ENCODE measurements at places on chromosomes 13 and 19. TPM values are rescaled to one million over a fixed set of nuclear protein-coding genes. Genes with fewer than 3 reads are reported as not detected.

GRCh38 chr13:74142257-74142656 lies 8.1 kb upstream of the KLF12 start:
- H3K27me3 ChIP-seq = no peaks in the 10 kb centered on the region
- H3K4me1 ChIP-seq = no peaks in the 10 kb centered on the region
- H3K4me3 ChIP-seq = no peak overlapping the region
- no peak overlapping the region for H3K27ac ChIP-seq
- no peak for DNase-seq

GRCh38 chr19:898663-899062 lies 5.4 kb downstream of the RNU6-9 start:
- peak; percentile 76 for DNase-seq
- no peak overlapping the region for H3K27ac ChIP-seq
- H3K36me3 ChIP-seq = peaks cover 54% of the 10 kb centered on the region
- no peak overlapping the region for H3K4me3 ChIP-seq

DNA sequence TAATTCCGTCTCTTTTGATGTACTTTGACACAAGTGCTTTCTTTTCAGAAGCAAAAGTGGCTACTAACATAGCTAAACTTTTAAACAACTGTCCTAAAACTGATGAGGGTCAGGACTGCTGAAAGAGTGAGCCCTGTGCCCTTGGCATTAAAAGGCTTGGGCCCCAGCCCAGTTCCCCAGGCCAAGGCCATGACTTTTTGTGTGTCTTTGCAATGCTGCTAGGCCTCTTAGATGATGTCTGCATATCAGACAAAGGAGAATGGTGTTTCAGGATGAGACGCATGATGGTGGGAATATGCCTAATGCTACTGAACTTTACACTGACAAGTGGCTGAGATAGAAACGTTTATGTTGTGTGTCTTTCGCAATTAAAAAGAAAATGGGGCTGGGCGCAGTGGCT lies 38.0 kb downstream of the SLC7A9 start:
- no peak overlapping the region for H3K27ac ChIP-seq
- DNase-seq = no peak
- no peaks in the 10 kb centered on the region for H3K27me3 ChIP-seq
- H3K4me3 ChIP-seq = no peak overlapping the region

DNA sequence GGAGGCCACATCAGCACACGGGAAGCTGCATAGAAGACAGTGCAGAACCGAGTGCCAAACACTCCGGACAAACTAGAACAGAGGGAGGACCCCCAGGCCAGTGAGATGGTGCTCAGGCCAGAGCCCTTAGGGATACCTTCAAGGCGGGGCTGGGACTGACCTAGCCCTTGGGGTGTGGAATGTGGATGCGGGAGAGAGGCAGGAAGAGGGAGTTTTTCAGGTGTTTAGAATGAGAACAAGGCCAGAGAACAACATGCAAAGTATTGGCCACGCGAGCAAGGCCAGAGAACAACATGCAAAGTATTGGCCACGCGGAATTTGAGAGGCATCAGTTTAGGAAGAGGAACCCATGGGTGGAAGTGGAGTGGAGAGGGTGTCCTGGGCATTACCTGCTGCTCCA lies 65.1 kb upstream of the ATP12A start:
- no peaks in the 10 kb centered on the region for H3K27me3 ChIP-seq
- no peak overlapping the region for H3K27ac ChIP-seq
- H3K4me1 ChIP-seq = no peaks in the 10 kb centered on the region
- DNase-seq = no peak
- no peaks in the 10 kb centered on the region for H3K36me3 ChIP-seq
- H3K4me3 ChIP-seq = no peak overlapping the region

DNA sequence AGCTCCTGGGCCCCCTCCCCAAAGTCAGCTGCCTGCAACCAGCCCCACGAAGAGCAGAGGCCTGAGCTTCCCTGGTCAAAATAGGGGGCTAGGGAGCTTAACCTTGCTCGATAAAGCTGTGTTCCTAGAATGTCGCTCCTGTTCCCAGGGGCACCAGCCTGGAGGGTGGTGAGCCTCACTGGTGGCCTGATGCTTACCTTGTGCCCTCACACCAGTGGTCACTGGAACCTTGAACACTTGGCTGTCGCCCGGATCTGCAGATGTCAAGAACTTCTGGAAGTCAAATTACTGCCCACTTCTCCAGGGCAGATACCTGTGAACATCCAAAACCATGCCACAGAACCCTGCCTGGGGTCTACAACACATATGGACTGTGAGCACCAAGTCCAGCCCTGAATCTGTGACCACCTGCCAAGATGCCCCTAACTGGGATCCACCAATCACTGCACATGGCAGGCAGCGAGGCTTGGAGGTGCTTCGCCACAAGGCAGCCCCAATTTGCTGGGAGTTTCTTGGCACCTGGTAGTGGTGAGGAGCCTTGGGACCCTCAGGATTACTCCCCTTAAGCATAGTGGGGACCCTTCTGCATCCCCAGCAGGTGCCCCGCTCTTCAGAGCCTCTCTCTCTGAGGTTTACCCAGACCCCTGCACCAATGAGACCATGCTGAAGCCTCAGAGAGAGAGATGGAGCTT lies 4.7 kb upstream of the CEACAM5 start:
- no peaks in the 10 kb centered on the region for H3K27me3 ChIP-seq
- H3K4me1 ChIP-seq = peaks cover 12% of the 10 kb centered on the region
- no peak for DNase-seq

DNA sequence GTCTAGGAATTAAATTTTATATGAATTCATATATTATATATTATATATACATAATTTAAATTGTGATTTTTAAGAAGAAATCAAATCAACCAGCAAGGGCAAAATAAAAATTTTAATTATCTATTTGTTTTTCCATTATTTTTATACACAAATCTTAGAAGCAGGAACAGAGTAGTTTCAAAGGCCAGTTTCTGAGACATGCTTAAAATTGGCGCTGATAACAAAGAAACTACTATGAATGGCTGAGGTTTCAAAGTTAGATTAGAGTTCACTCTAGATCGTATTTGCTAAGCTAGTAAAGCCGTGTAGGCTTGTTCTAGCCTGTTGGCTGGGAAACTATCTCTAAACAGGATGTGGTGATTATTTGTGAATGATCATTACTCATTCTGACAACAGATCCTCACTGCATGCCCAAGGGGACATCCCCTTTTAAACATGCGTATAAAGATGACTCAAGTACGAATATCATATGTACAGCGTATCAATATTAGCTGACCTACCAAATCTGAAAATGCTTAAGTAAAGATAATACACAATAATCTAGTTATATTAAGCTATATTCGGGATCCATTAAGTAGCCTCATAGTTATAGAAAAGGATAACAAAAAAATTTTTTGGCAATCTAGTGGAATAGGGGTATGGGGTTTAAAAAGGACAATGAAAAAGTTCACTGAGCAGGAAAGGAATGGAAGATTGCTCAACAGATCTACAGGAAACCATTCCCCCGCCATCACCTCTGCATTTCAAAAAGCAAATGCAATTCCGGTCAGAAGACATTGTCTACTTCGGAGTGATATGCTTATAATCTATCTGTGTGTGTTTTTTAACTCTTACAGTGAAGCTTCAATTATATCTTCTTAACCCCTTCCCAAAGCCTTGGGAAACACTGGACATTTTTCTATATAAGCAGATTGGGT lies 150.1 kb downstream of the SHISA2 start:
- DNase-seq = no peak
- H3K36me3 ChIP-seq = no peaks in the 10 kb centered on the region
- no peaks in the 10 kb centered on the region for H3K4me1 ChIP-seq
- H3K27ac ChIP-seq = no peak overlapping the region
- H3K27me3 ChIP-seq = no peaks in the 10 kb centered on the region

- H3K36me3 ChIP-seq = no peaks in the 10 kb centered on the region
- H3K27me3 ChIP-seq = peaks cover 4% of the 10 kb centered on the region
- DNase-seq = peak; percentile 65
- no peak overlapping the region for H3K27ac ChIP-seq
- no peaks in the 10 kb centered on the region for H3K4me1 ChIP-seq
These were observed 19.7 kb upstream of the SYCN start for GRCh38 chr19:39223703-39224279.

DNA sequence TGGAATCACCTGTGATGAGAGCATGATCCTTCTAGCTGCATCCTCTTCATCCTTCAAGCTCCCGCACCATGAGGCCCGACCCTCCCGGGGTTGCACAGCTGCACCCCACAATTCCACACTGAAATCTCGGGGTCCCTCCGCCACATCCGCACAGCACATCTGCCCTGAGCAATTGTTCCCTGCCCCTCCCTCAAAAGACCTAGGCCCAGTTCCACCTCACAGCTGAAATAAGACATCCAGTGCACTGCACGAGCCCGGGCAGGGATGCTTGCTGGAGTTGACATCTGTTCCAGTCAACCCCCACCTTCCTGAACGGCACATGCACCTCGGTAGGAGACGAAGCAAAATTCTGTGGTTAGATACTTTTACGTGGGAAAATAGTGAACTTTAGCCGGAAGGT lies 14.7 kb upstream of the SOX1 start:
- peaks cover 30% of the 10 kb centered on the region for H3K27me3 ChIP-seq
- no peak overlapping the region for H3K4me3 ChIP-seq
- peaks cover 32% of the 10 kb centered on the region for H3K4me1 ChIP-seq
- no peak for DNase-seq
- no peaks in the 10 kb centered on the region for H3K36me3 ChIP-seq

DNA sequence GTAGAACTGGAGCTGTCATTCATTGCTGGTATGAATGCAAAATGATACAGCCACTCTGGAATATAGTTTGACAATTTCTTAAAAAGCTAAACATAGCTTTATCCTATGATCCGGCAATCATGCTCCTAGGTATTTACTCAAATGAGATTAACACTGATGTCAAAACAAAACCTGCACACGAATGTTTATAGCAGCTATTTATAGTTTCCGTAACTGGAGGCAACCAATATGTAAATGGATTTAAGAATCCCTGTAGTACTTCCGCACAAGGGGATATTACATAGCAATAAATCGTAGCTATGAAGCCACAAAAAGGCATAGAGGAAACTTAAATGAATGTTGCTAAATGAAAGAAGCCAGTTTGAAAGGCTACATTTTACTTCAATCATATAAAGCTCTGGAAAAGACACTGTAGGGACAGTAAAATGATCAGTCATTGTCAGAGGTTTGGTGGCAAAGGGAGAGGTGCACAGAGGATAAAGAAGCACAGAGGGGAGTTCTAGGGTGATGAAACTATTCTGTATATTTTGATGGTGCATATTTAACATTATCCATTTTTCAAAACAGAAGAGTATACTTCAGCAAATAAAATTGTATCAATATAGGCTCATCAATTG lies 1893.0 kb upstream of the PCDH20 start:
- H3K4me3 ChIP-seq = no peak overlapping the region
- no peaks in the 10 kb centered on the region for H3K4me1 ChIP-seq
- DNase-seq = no peak
- no peaks in the 10 kb centered on the region for H3K27me3 ChIP-seq
- H3K27ac ChIP-seq = no peak overlapping the region

- no peaks in the 10 kb centered on the region for H3K27me3 ChIP-seq
- no peak overlapping the region for H3K4me3 ChIP-seq
- no peak overlapping the region for H3K27ac ChIP-seq
- H3K4me1 ChIP-seq = no peaks in the 10 kb centered on the region
- H3K36me3 ChIP-seq = no peaks in the 10 kb centered on the region
These were observed 312.8 kb upstream of the GPC6 start for GRCh38 chr13:92913840-92914239.

DNA sequence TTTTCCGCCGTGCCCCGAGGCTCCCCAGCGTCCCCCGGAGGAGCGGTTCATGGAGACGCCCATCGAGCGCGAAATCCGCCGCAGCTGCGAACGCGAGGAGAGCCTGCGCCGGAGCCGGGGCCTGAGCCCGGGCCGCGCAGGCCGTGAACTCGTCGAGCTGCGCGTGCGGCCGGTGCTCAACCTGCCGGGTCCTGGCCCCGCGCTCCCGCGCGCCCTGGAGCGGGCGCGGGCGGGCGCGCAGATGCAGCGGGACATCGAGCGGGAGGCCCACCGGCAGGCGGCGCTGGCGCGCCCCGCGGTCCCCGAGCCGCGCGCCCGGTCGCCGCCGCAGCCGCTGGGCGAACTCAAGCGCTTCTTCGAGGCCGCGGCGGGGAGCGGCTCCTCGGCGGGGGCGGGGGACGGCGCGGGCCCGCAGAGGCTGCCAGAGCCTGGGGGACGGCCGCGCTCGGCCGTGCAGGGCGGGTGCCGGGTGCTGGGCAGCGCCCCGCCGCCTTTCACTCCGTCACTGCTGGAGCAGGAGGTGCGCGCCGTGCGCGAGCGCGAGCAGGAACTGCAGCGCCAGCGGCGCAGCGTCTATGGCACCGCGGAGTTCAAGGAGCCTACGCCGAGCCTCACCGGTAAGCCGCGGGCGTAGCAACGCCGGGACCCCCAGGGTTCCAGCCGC lies 807 bp downstream of the MISP3 start:
- H3K27ac ChIP-seq = peak overlapping the region; percentile 92
- no peaks in the 10 kb centered on the region for H3K36me3 ChIP-seq
- H3K27me3 ChIP-seq = no peaks in the 10 kb centered on the region
- peak; percentile 93 for DNase-seq
- peak overlapping the region; percentile 77 for H3K4me3 ChIP-seq

- no peak overlapping the region for H3K4me3 ChIP-seq
- H3K27ac ChIP-seq = no peak overlapping the region
- H3K4me1 ChIP-seq = peaks cover 4% of the 10 kb centered on the region
- no peaks in the 10 kb centered on the region for H3K27me3 ChIP-seq
These were observed 3.3 kb upstream of the KLK11 start for GRCh38 chr19:51029718-51030117.

GRCh38 chr13:41013835-41014234 lies 5.3 kb downstream of the ELF1 start:
- H3K27me3 ChIP-seq = no peaks in the 10 kb centered on the region
- H3K4me3 ChIP-seq = no peak overlapping the region
- H3K4me1 ChIP-seq = peaks cover 66% of the 10 kb centered on the region
- H3K36me3 ChIP-seq = no peaks in the 10 kb centered on the region
- H3K27ac ChIP-seq = no peak overlapping the region
- no peak for DNase-seq

DNA sequence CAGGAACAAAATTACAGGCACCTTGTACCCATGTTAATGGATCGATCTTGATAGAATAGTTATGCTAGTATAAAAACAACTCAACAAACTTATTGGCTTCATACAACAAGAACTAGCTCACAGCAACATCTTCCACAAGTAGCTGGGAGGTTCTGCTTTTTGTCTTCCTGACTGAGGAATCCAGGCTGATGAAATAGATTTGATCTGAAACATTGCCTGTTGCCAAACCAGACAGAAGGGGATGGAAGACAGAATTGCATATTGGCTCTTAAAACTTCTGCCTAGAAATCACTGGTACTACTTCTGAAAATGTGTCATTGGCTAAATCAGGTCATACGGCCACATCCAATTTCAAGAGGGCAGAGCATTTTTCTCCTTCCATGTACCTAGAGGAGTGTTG lies 267.3 kb downstream of the RFC3 start:
- no peaks in the 10 kb centered on the region for H3K36me3 ChIP-seq
- no peak overlapping the region for H3K4me3 ChIP-seq
- no peaks in the 10 kb centered on the region for H3K4me1 ChIP-seq
- H3K27me3 ChIP-seq = no peaks in the 10 kb centered on the region
- no peak overlapping the region for H3K27ac ChIP-seq

The MEF2B gene
- total RNA-seq = not detected

The ICAM4 gene
- total RNA-seq = 1.9 TPM

The CRLF1 gene
- 2.6 TPM for total RNA-seq

The DYRK1B gene
- total RNA-seq = 7.8 TPM

The ATP4B gene
- 347 TPM for total RNA-seq

The LSR gene
- 132 TPM for total RNA-seq

The HSPB6 gene
- 492 TPM for total RNA-seq

The GRIK5 gene
- 74.1 TPM for total RNA-seq

All from stomach (tissue), 19 donors.